ENCODE measurements at places on chromosomes 3 and 15. TPM values are rescaled to one million over a fixed set of nuclear protein-coding genes. Genes with fewer than 3 reads are reported as not detected.

TERC gene
- total RNA-seq, result 16.6 TPM

AP3B2 gene
- not detected for total RNA-seq

DAZL gene
- not detected for total RNA-seq

ALG1L2 gene
- total RNA-seq, result not detected

IGSF10 gene
- 0.06 TPM for total RNA-seq

CCR1 gene
- not detected for total RNA-seq

SERPINI2 gene
- total RNA-seq, result not detected

CCR8 gene
- not detected for total RNA-seq

CSPG4 gene
- 4.7 TPM for total RNA-seq

LINGO1 gene
- not detected for total RNA-seq

SNX22 gene
- 0.16 TPM for total RNA-seq

SCAANT1 gene
- total RNA-seq, result not detected

CKMT1A gene
- total RNA-seq, result not detected

RPP14 gene
- total RNA-seq, result 17.4 TPM

LZTFL1 gene
- 11.1 TPM for total RNA-seq

ZNF609 gene
- 69.0 TPM for total RNA-seq

CCR5 gene
- not detected for total RNA-seq

RASGRF1 gene
- not detected for total RNA-seq

SCG3 gene
- 0.25 TPM for total RNA-seq

NBEAL2 gene
- total RNA-seq, result 21.7 TPM

C3orf22 gene
- total RNA-seq, result not detected

AGTR1 gene
- not detected for total RNA-seq

ELP6 gene
- 34.8 TPM for total RNA-seq

PAK6 gene
- total RNA-seq, result not detected

CLDN16 gene
- total RNA-seq, result 0.06 TPM

KBTBD13 gene
- total RNA-seq, result not detected

KNG1 gene
- not detected for total RNA-seq

MRAS gene
- 18.8 TPM for total RNA-seq

HRG gene
- not detected for total RNA-seq

CSPG5 gene
- 0.16 TPM for total RNA-seq

MESP2 gene
- not detected for total RNA-seq

NEIL1 gene
- total RNA-seq, result 16.7 TPM

ROPN1B gene
- total RNA-seq, result not detected

USP50 gene
- total RNA-seq, result 0.69 TPM

CLSTN2 gene
- 1.5 TPM for total RNA-seq

TFDP2 gene
- total RNA-seq, result 23.3 TPM

LHFPL4 gene
- not detected for total RNA-seq

PLCH1 gene
- total RNA-seq, result not detected

GRAMD2A gene
- 0.19 TPM for total RNA-seq

TM4SF18 gene
- 498 TPM for total RNA-seq

ROBO2 gene
- under 0.01 TPM for total RNA-seq

CNTN6 gene
- not detected for total RNA-seq

PCOLCE2 gene
- 0.50 TPM for total RNA-seq

KLHL25 gene
- 7.2 TPM for total RNA-seq

CACNA2D3 gene
- total RNA-seq, result not detected

NDN gene
- total RNA-seq, result 9.9 TPM

ANKUB1 gene
- not detected for total RNA-seq

RLBP1 gene
- total RNA-seq, result not detected

CCDC80 gene
- total RNA-seq, result 53.7 TPM

VWA5B2 gene
- total RNA-seq, result 0.13 TPM
